Activated CD4-positive, alpha-beta T cell treated with anti-CD3 and anti-CD28 coated beads, Interleukin-2, amount 10 ng/mL, durations not matched to agents 24 days and 14 days (primary cell): ENCODE measurements at places on chromosomes 1 and 21. TPM values are rescaled to one million over a fixed set of nuclear protein-coding genes. Genes with fewer than 3 reads are reported as not detected.

GRCh38 chr1:2443277-2444137 lies 31.1 kb upstream of the PEX10 start:
- H3K36me3 ChIP-seq: no peaks in the 10 kb centered on the region
- DNase-seq: peak; percentile 70
- no peak overlapping the region for H3K27ac ChIP-seq
- no peak overlapping the region for H3K4me3 ChIP-seq
- no peaks in the 10 kb centered on the region for H3K4me1 ChIP-seq
- H3K27me3 ChIP-seq: peaks cover 9% of the 10 kb centered on the region

DNA sequence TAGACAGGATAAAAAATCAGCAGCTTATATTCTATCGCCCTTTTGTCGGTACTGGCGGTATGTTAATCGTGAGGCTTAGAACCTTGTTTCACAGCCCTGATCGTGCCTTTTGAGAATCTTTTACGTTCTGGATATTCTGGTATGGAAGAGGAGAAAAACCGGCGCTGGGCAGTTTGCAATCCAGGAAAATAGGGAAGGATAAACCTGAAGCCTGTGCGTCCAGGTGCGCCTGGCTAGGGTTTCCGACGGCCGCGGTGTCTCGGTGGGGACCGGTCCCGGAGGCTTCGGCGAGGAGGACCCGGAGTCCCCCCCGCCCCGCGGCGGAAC lies 258 bp upstream of the SYPL2 start:
- H3K4me3 ChIP-seq: peak overlapping the region; percentile 62
- DNase-seq: no peak
- H3K4me1 ChIP-seq: peaks cover 5% of the 10 kb centered on the region
- no peaks in the 10 kb centered on the region for H3K36me3 ChIP-seq

- H3K27me3 ChIP-seq: no peaks in the 10 kb centered on the region
- H3K36me3 ChIP-seq: peaks cover 1% of the 10 kb centered on the region
- DNase-seq: no peak
- H3K27ac ChIP-seq: no peak overlapping the region
- H3K4me3 ChIP-seq: no peak overlapping the region
- H3K4me1 ChIP-seq: no peaks in the 10 kb centered on the region
Observed at GRCh38 chr1:193335806-193336428, 149.5 kb upstream of the B3GALT2 start.

- no peak for DNase-seq
- H3K4me1 ChIP-seq: no peaks in the 10 kb centered on the region
- H3K36me3 ChIP-seq: no peaks in the 10 kb centered on the region
- peaks cover 1% of the 10 kb centered on the region for H3K27me3 ChIP-seq
- no peak overlapping the region for H3K27ac ChIP-seq
Observed at GRCh38 chr1:3093898-3094626, 25.1 kb downstream of the PRDM16 start.

DNA sequence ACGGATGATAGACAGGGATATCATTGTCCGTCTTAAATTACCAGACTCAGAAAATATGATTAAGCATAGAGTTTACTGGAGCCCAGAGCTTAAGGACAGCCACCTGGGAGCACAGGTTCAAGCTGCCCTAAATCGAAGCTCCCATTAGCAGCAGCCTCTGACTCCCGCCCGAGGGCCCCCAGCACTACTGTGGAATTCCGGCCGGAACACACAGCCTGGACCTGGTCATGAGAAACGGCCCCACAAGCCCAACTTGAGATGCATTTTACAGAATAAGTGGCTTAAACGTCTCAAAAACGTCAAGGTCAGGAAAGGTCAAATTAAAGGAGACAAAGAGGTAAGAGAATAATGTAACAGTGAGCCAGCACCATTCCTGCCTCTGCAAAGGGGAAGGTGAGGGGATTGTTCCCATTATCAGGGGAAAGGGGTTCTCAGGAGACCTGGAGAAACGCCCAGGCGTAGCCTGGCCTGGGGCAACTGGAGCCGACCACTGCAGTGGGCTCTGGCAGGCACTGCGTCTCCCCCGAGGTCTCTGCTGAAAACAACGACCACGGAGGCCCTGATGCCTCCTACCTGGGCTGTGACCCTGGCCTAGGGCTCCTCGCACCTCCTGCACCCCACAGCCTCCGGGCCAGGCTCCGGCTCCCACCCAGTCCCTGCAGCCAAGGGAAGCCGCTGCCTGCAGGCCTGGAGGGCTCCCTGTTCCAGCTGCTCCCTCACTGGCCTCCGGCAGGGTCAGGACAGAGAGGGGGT lies 11.5 kb upstream of the COL6A1 start:
- H3K36me3 ChIP-seq: no peaks in the 10 kb centered on the region
- peaks cover 6% of the 10 kb centered on the region for H3K4me1 ChIP-seq
- no peak for DNase-seq
- no peak overlapping the region for H3K27ac ChIP-seq
- H3K27me3 ChIP-seq: peaks cover 10% of the 10 kb centered on the region
- no peak overlapping the region for H3K4me3 ChIP-seq

Gene CD244
- total RNA-seq: not detected in 2 replicates

Gene ELAPOR1
- 30.3 and 32.0 TPM in 2 replicates for total RNA-seq

Gene THEMIS2
- total RNA-seq: 24.5 and 27.7 TPM in 2 replicates
